ENCODE measurements at places on chromosomes 2 and 18.

DNA sequence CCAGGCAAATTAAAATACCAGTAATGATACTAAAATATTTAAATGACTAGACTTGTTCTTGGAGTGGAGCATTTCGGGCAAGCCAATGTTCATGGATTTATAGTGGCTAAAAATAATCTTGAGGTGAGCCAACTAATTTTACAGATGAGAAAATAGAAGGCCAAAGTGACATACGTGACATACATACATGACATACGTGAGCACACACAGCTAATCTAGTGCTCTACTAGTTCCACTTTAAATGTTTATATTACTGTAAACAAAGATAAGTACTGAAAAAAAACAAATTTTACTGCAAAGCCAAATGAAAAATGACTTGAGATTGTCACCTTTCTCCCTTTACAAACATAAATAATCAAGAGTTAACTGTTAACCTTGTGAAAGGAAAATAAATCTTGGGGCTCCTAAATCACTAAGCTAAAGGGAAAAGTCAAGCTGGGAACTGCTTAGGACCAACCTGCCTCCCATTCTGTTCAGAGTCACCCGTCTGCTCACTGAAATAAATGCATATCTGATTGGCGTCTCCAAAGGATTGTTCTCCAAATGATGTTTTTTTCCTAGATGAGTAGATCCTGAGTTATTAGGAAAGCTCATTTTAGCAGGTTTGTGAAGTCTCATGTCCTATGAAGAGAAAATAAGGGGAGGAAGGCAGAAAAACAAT, 96.7 kb downstream of the PMS1 start:
- no peak for DNase-seq

DNA sequence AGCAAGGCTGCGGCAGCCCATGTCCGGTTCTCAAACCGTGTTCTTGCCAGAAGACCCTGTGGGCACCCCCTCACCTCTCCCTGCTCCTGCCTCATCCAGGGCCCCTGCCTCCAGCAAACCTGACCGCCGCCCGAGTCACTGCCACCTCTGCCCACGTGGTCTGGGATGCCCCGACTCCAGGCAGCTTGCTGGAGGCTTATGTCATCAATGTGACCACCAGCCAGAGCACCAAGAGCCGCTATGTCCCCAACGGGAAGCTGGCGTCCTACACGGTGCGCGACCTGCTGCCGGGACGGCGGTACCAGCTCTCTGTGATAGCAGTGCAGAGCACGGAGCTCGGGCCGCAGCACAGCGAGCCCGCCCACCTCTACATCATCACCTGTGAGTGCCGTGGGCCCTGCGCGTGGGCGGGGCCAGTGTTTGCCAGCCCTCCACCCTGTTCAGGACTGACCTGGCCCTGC, 32.2 kb downstream of the MTERF4 start:
- no peak for DNase-seq

GRCh38 chr2:9712263-9712662, 81.5 kb upstream of the YWHAQ start:
- DNase-seq = no peak

- DNase-seq = no peak
Observed at GRCh38 chr2:9594366-9595054, 36.3 kb downstream of the YWHAQ start.

GRCh38 chr2:11500702-11501303, 33.0 kb upstream of the GREB1 start:
- no peak for DNase-seq

GRCh38 chr2:83972128-83972527, 487.0 kb downstream of the SUCLG1 start:
- no peak for DNase-seq

DNA sequence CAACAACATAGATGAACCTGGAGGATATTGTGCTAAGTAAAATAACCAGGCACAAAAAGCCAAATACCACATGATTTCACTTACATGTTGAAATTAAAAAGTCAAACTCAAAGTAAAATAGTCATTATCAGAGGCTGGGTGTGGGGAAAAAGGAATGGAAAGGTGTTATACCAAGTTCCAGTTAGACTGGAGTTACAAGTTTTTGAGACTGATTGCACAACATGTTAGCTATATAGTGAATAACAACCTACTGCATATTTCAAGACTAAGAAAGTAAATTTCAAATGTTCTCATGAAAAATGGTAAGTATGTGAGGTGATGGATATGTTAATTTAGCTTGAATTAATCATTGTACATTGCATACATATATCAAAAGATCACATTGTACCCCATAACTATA, 116.8 kb upstream of the HNMT start:
- DNase-seq = no peak

- DNase-seq = no peak
Observed at GRCh38 chr18:23583071-23583865, 3.0 kb downstream of the NPC1 start.

GRCh38 chr2:42198466-42198865, 29.3 kb downstream of the EML4 start:
- no peak for DNase-seq

DNA sequence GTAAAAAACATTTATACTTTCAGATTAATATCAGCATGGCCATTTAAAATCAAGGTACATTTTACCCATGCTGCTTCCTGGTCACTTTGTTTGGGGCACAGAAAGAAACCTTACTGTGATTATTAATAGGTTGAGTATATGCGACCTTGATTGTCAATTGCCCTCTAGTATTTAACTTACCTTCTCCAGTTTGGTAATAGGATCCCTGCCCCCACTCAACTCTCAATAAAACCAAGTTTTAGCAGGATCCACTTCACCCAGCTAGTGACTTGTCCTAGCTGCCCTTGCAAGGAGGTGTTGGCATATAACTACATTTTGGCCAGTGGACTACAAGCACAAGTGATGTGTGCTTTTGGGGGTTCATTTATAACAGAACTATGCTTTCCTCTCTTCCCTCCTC, 34.3 kb downstream of the FANCL start:
- DNase-seq = no peak

DNA sequence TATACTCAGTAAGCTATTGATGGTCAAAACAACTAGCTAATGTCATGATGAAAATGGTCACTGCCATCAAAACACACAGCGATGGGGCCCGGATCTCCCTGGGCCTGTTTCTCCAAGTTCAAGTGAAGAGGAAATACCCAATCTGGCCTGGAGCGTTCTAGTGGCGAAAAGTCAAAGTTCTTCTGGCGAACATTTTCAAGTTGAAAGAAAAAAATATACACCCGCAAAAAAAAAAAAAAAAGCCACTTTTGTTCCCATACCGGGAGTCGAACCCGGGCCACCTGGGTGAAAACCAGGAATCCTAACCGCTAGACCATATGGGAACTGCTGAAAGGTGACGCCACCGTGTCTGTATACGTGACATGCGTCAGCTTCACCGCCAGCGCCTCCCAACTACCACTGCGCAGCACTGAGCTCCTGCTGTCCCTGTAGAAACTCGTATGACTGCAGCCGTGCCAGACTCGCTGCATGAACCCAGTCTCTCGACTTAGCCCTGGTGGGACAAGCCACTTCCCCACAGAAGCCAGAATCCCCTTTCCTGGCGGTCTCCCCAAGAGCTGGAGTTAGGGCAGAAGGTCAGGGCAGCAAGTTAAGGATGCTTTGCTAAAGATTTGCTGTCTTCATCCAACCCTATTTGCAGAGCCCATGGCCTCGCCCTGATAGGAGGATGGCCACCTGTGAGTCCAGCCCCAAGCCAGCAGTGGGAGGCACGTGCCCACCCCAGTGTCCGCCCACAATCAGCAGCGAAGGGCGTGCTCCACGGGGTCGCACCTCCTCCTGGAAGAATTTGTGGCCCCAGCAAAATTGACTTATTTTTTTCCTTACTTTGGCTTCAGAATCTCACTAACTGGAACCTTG, 5.6 kb upstream of the IMP4 start:
- no peak for DNase-seq

DNA sequence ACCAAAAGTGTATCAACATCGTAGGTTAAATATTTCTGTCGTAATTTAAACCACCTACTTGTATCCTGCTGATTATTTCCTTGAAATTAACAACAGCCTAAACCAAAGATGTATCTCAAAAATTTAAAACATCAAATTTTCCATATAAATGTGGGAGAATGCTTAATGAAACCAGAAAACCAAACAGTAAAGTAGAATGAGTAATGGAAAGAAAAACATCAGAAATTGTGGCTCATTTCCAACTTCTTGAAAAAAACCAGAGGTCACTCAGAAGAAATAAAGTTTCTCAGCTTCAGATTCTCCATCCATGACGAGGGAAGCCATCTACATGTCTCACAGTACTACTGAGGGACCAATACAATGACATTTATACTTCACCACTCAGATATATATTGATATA, 296.5 kb downstream of the NOL4 start:
- no peak for DNase-seq

DNA sequence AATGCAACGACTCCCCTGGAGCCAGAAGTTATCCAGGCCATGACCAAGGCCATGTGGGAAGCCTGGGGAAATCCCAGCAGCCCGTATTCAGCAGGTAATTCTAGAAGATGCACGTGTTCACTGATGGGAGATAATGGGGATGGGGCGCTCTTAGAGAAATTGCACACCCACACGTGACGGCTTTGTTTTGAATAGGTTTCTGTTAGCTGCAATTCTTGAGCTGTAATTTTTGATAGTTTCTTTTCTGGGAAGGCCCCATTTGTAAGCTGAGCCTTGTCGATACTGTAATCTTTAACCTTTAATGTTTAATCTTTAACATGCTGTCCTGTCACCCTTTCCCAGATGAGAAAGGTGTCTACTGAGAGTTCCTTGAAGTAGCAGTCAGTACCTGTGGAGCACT, 3.6 kb downstream of the SCLY start:
- DNase-seq = no peak

DNA sequence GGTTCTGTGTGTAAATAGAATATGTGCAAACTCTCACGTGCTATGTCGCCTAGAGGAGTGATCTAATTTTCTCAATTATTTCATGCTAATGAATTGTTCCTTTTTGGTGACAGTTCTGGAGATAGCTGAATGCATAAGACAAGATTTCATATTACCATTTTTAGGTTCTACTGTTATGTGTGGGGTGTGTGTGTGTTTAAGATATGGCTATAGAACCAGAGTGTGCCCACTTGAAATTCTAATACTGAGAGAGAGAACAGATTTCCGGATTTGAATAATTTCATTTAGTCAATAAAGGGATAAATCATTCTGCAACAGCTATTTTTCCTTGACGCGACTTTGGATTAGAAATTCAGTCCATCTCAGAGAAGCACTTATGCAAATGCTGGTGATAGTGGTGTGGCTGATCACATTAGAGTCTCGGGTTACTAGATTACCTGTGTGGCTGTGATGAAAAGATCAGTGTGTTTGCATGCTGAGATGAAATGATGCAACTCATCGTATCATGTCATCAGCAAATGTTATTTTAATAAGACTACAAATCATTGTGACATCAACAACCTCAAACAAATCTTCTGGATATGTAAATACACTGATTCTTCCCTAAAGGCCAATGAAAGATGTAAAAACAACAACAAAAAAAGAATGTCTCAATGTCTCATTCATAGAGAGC, 415.9 kb downstream of the EPHA4 start:
- DNase-seq = no peak

- no peak for DNase-seq
Observed at GRCh38 chr2:109020217-109020637, 31.2 kb upstream of the EDAR start.

GRCh38 chr2:223044092-223044836, 7.7 kb upstream of the KCNE4 start:
- DNase-seq = no peak

- no peak for DNase-seq
Observed at GRCh38 chr2:11701206-11701605, 31.2 kb upstream of the NTSR2 start.

DNA sequence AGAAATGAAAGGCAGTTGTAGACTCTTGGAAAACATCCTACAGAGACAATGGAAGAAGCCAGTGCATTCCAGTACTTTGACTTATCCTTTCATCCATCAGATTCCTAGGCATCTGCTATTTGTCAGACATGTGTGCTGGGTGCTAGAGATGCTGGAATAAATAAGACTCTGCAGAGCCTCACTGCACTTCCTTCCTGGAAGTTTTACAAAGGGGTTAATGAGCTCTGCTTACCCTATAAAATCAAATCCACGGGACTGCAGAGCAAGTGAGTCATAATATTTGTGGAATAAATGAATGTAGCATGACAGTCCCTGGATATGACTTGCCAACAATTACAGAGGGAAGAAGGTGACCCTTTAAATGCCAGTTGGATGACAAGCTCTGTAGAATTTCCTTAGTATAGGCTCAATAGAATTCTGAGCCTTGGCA, 52.7 kb upstream of the NPAS2 start:
- DNase-seq = no peak

DNA sequence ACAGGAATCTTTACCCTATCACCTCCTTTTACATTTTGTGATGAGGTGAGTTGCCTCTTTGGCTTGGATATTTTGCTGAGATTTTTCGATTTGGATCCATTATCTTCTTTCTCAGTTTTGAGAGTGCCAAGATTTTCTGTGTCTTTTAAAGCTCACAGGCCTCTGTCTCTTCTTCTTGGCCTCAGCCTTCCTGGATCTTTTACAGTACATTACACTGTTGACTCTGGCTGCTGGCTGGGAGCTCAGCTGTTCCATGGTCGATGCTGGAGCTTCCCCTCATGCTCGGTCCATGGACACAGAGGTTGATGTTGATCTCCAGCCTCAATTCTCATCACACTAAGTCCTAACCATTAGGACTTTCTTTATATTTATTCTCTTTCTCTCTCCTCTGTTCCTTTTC, 332.8 kb upstream of the UBE2E3 start:
- no peak for DNase-seq

GRCh38 chr18:76502551-76502950, 7.5 kb upstream of the ZNF516 start:
- DNase-seq = no peak

DNA sequence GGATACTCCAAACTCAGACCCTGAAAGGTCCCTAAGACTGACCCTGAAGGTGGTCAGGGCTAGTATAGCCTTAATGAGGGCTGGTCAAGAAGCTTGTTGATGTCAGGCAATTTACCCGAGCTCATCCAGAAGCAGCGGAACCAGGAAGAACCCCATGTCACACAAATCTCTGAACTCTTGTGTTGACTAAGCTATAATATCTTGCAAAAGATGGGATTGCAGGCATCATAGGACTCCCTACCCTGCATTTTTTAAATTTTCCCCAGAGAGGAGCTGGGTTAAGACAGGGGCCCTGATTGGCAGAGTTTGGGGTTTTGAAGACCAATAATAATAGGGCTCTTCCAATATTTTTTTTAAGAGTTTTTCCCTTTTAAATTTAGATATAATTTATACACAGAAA, 2.0 kb upstream of the PLEKHB2 start:
- no peak for DNase-seq
